ENCODE measurements at places on chromosomes 5 and 9.

- DNase-seq, result no peak
Measured at GRCh38 chr5:137055271-137055872, 443.8 kb downstream of the SPOCK1 start.

DNA sequence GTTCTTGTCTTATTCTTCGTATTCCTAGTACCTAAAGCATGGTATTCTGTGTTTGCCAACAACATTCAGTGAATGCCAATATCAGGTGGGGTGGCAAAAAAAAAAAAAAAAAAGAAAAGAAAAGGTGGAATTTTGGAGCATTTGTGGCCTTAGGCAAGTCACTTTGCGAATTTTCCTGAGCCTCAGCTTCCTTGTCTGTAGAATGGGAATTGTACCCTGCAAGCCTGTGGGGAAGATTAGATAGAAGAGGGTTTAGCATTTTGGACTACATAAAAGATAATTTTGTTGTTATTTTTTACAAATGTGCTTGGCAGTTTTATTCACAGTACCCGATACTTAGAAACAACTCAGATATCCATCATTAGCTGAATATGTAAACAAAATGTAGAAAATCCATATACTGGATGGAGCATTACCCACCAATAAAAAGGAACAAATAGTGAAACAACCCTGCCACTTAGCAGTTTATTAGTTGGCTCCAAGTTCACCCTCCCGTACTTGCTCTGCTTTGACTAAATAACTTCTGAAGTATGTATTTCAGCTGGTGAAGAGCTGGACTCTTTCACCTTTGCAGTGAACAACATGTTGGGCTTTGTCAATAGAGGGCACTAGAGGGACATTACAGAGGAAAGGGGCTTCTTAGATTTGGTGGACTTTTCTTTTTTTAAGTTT, 13.6 kb downstream of the UBE2D2 start:
- no peak for DNase-seq

GRCh38 chr5:51997949-51998348, 614.7 kb downstream of the ISL1 start:
- no peak for DNase-seq

- DNase-seq, result no peak
Measured at GRCh38 chr9:90961375-90961774, 159.8 kb downstream of the SYK start.

DNA sequence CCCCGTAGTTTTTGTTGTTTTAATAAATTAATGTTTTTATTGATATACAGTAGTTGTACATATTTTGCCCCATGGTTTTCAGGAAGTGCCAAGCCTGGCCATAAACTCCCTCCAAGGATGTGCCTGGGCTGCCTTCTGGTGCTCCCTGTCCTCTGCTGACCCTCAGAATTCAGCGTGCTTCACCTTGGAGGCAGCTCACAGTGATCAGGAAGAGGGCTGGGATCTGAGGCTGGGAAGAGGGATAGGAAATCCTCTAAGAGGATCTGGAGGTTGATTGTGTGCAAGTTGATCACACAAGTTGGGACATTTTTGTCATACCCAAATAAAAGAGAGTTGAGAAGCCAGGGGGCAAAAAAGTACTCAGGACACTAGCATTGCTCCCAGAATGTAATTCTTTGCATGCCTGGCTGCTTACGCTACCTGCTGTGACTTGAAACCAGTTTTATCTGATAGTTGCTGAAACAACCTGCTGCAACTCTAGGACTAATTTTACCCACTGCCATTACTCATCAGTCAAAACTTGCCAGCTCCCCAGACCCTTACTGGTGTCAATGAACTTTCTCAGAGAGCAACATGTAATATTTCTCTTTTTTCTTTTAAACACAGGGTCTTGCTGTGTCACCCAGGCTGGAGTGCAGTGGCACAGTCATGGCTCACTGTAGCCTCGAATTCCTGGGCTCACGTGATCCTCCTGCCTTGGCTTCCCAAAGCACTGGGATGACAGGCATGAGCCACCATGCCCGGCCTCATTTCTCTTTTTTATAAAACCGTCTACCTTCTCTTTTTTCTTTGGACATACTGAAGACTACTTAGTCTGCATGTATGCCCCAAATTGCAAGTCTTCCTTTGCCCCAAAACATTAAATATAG, 29.0 kb downstream of the PDE6A start:
- DNase-seq, result no peak

GRCh38 chr5:36730537-36731216, 124.3 kb downstream of the SLC1A3 start:
- no peak for DNase-seq

GRCh38 chr5:147055850-147056566, 177.5 kb upstream of the PPP2R2B start:
- DNase-seq, result no peak

DNA sequence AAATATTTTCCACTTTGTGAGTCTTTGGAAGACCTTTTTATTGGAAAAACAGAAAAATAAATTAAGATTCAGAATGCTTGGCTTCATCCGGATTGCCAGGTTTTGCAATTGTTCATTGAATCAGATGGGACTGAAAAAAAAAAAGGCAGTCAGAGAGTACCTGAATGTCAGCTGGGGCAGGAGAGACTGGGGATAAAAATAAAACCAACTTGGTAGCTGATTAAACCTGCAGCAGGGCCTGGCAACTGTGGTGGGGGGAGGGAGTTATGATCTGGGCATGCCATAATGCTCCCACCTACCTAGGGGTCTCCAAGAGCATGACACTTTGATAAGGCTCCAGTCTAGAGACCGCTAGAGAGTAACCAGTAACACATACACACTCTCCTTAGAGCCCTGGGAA, 454.4 kb downstream of the DTWD2 start:
- no peak for DNase-seq

GRCh38 chr5:157543825-157544622, 31.6 kb downstream of the ADAM19 start:
- no peak for DNase-seq

DNA sequence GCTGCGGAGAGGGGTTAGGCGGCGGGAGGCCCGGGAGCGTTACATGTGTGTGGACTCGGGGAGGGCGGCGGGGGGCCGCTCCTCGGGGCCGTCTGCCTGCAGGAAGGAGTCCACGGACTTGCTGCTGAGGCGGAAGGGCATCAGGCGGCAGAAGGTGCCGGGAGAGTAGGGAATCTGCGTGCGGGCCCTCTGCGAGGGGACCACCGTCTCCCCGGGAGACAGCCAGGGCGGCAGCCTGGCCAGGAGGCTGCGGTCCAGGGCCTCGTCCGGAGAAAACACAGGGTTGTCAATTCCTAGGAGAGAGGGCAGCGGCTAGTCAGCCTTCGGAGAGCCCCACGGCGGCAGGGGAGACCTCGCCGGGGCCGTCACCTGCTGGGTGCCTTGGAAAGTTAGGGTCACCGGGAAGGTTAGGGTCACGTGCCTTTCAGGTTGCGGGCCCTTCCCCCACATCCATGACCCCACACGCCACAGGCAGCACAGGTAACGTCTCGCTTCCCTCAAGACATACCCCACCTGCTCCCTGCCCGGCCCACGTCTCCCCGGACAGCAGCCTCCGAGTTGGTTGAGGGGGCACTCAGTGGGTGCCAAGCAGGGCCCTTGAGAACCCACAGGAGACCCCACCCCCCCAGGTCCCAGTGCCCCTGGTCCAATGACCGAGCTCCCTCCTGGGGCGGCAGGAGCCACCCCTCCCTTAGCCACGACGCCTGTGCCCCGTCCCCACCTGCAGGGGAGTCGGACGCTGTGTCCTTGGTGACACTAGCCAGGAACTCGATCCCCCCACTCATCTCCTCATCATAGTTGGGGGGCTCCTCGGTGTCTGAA, 32.1 kb downstream of the EXOC3 start:
- DNase-seq, result no peak

DNA sequence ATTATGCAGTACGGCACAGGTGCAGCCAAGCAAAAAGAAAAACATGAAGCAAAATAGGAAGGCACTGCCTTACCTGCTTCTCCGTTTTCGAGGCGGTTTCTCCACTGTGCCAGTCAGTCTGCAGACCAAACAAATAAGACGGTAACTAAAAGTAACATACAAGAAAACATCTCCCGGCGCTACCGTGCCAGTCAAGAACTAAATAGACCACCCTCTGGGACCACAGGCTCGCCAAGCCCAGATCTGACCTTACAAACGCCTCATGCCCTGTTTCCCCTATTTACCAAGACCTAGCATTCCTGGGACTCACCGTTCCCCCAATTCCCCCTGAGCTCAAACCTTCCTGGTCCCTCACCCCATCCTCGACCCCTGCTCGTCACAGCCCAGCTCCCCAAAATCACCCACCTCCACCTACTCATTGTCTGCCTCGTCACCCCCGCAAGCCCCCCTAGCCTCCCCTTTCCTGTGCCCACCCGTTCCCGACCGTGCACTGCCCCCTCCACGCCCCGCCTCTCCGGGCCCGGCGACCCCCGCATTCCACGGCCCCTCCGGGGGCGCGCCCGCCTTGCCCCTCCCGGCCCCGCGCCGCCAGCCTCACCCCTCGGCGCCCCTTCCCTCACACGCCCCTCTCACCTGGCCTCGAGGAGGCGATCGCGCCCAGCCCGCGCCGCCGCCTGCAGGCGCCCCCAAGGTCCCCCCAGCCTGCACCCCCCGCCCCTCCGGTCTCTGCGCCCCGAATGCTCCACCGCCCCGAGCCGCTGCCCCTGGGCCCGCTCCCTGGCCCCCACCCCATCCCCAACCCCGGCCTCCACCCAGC, 560 bp downstream of the SCAI start:
- no peak for DNase-seq

DNA sequence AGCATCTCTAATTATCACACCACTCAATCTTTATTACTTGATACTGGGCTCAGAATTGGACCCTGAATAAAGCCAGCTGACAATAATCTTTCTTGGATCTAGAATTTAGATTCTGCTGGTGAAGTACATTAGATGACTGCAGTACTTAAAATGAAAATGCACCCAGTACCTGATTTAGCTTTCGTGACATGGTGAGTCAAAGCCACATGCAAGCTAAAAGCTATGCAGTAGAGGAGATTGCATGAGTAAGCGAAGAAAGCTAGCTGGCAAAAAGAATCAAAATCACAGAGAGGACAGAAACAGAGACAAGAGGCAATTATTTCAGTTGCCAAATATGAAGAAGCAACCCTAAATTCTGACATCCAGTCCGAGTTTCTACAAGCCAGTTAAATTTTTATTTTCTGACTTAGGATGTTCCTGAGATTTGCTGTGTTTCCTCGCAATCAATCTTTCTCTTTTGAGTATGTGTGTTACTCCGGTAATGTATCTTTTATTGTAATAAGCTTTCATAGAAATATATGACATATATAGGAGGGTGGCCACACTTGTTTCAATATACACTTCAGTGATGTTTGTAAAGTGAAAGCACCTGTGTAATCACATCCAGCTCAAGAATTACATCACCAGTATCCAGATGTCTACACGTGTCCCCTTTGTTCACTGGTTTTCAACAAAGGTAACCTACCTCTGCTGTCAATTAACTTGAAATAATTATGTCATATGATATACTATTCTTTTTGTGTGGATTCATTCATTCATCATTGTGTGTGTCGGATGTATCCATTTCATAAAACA, 101.7 kb downstream of the CDH18 start:
- DNase-seq, result no peak

DNA sequence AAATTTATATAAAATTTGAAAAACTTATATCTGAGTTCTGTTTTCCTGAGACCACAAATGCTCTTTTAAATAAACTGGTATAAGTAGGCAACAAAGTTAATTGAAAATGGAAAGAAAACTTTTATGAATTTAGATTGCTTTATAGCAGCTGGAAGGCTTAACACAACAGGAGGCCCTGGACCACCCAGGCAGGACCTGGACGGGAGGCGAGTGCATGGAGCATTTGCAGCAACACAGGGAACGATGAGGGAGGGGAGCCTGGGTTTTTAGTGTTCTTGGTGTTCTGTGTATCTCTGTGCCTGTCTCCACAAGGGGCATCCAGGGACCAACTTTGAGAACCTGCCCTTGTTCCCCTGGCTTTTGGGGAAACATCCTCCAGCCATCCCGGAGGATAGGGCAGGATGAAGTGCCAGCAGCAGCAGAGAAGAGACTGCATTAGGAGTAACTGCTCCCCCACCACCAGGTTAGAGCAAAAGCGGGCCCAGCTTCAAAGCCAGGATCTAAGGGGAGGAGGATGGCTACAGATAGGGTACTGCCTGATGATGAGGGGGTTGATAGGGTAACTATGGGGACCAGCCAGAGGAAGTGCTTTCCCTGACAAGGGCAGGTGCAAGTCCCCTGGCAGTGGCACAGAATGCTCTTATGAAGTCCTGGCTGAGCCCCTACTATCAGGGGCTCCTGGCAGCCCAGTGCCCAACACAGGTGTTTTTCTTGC, 6.7 kb upstream of the SPATA31E1 start:
- no peak for DNase-seq

- no peak for DNase-seq
Measured at GRCh38 chr9:105307591-105308130, 63.2 kb downstream of the SLC44A1 start.

- DNase-seq, result no peak
Measured at GRCh38 chr9:134374301-134375010, 48.2 kb downstream of the RXRA start.

DNA sequence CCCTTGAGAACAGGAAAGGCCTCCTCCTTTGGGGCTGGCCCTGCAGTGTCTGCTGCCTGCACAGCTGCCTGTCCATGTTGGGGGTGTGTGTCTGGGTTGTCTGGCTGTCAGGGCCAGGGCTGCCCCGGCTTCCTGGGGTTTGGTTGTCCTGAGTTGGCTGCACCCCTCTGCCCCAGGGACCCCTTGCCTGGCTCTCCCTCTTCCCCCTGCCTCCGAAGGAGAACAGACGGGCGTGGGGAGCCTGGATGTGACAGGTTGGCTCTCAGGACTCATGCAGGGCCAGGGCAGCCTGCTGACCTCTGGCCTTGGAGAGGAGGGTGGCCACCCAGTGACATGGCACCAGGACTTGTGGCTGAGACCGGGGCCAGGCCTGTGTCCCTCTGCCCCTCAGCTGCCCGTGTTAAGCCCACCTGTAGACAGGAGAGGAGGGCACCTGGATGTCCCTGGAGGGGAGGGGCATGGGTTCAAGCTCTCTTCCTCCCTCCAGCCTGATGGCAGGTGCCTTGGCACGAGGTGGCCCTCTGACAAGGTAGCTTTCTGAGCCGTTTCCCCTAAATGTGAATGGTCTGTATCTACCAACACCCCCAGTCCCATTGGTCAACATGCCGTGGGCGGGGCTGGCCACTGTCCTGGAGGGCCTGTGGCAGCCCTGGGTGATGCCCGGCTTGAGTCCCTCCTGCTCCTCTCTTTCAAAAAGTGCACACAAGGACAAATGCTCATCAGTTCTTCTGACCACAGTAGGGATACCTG, 34.9 kb downstream of the WNK2 start:
- no peak for DNase-seq

DNA sequence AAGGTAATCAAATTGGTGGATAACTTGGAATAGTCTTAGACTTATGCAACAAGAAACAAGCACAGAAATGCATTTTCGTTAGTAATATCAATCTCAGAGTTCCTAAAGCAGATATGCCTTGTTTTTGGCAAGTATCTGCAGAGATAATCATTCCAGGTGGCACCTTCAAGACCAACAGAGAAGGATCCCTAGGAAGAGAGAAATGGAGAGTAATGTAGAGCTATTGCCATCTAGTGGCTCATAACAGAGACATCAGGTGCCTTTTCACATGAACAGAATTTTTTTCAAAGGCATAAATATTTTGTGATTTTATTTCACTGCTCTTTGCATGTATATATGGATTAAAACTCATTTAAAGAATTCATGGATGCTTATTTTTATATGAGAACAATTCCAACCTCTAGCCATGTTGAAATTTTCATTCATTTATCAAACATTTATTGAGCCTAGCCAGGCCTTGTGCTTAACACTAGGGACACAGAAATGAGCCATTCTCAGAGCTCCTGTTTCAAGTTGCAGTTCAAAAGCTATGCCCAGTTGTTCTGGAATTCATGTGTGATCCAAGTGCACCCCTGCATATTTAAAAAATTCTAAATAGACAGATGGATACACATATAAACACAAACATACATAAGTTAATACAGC, 117.5 kb upstream of the OR13F1 start:
- no peak for DNase-seq

GRCh38 chr5:113162208-113162607, 185.6 kb downstream of the DCP2 start:
- DNase-seq, result no peak
